Skin of body (tissue), 3 donors: ENCODE measurements at places on chromosomes 5 and 9. TPM values are rescaled to one million over a fixed set of nuclear protein-coding genes. Genes with fewer than 3 reads are reported as not detected.

PRUNE2 gene
- 13.6 TPM for total RNA-seq

DNA sequence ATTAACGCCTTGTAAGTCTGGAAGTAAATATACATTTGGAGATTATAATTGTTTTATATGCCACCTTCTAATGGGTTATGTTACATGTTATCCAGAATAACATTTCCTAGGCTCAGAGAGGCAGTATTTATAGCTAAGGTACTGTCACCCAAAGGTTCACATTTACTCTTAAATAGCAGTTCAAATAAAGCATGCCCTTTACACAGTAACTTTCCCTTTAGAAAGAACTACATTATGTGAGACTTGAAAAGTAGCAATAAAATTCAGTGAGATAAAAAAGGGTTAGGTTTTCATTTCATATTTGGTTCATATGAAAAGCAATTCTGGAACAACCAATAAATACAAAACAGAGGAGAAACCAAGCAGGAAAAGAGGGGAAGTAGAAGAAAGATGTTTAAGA lies 35.1 kb downstream of the SKIC3 start:
- DNase-seq = no peak

- DNase-seq = no peak
Measured at GRCh38 chr5:40073927-40074326, 605.8 kb upstream of the PTGER4 start.

GRCh38 chr9:101032426-101032825 lies 3.9 kb downstream of the PLPPR1 start:
- DNase-seq = no peak
